ENCODE measurements at places on chromosomes 1 and 21.
A peak's percentile ranks its signal among the peaks of the same experiment; 100 is the strongest.

GRCh38 chr1:245915406-245915805 is 591.7 kb downstream of the SMYD3 start:
- no peak for DNase-seq

GRCh38 chr1:147171399-147172167 is 687 bp downstream of the PRKAB2 start:
- no peak for DNase-seq

GRCh38 chr1:188154196-188154595 is 1325.4 kb downstream of the PLA2G4A start:
- no peak for DNase-seq

DNA sequence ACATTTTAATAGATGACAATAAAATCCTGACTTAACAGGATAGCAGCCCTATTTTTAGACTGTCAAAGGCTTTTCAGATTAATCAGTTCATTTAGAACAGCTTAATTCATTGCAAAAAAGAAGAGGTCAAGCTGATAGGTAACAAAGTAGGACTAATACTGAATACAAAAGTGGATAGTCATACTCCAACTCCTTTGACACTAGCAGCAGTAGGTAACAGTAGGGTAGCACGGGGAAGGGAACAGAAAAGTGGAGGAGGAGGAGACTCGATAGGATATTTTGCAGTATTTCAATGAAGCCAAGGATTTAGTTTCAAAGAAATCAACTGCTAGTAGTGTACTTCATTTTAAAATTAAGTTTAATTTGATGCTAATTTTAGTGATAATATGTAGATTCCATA is 51.1 kb downstream of the USP1 start:
- no peak for DNase-seq

GRCh38 chr1:53559854-53560580 is 100.8 kb downstream of the DMRTB1 start:
- DNase-seq, result no peak

- no peak for DNase-seq
These were observed 587.7 kb upstream of the ADGRL4 start for GRCh38 chr1:79594121-79594698.

DNA sequence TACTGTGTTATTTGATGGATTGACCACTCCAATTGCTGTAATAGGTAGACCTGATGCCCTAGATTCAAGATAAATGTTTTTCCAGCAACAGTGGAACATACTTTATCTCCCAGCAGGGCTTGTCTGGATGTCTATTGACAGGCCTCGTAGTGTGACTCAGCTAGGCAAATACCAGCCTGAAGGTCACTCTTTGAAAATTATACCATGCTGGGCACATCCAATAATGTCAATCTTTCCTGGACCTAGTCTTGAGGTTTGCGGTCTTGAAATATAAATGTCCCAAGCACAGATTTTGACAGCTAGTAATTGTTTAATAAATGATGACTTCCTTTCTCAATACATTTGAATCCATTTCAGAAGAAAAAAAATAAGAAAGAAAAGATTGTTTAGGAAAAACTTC is 1138.0 kb upstream of the TMPRSS15 start:
- no peak for DNase-seq

DNA sequence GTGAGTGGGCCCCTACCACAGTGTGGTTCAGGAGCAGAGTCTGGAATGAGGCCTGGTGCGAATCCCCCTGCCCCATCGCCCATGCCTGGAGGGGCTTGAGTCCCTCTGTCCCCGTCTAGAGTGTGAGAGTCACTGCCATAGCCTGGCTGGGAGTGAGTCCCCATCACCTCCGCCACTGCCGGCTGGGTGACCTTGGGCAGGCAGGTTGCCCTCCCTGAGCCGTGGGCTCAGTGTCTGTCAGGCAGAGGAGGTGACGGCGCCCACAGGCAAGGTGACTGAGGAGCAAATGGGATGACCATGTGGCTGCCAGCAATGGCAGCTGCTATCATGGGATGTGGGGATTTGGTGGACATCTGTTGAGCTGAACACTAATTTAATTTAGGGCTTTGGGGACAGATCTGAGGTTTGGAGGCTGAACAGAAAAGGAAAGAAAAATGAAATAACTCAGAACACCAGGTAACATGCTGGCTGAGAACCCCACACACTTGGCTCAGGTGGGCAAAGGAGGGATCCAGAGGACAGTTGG is 38.1 kb upstream of the GPR153 start:
- DNase-seq, result no peak

GRCh38 chr1:204888294-204888693 is 17.6 kb downstream of the NFASC start:
- DNase-seq, result no peak

DNA sequence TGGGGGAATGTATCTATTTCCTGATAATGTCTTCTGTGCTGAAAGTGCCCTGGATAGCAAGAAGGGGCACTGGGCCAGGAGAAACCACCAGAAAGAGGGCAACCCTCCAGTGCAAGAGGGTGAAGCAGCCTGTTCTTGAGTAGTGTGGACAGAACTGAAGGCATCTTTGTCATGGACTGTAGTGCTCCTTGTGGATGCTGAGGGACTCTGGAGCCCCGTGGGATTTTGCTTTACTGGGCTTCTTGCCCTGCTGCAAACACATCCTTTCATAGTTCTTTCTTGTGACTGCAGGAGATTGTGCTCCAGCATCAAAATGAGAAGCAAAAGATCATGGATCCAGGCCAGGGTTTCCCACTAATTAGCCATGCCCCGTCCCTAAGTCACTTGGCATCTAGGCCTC is 300.6 kb downstream of the ZNF326 start:
- no peak for DNase-seq

GRCh38 chr1:115299266-115299665 is 38.8 kb downstream of the NGF start:
- DNase-seq, result no peak

DNA sequence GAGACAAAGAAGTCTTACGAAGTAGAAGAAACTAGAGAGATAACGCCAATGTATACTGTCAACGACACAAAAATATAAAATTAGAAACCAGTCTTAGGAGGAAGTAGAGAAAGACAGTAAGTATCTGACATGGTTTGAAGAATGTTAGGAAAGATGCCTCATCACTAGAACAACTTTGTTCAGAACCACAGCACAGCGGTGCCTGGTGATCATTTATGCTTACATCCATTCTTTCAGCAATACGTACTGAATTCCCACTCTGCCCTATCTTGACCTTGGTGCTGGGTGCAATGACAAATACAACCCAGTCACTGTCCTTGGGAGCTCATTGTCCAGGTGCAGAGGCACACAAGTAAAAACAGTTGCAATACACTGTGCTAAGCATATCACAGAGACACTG is 104.4 kb downstream of the TM2D1 start:
- no peak for DNase-seq

- DNase-seq, result no peak
These were observed 658.7 kb upstream of the CHRM3 start for GRCh38 chr1:238727670-238728069.

GRCh38 chr1:81819613-81820012 is 18.9 kb downstream of the ADGRL2 start:
- DNase-seq, result no peak

DNA sequence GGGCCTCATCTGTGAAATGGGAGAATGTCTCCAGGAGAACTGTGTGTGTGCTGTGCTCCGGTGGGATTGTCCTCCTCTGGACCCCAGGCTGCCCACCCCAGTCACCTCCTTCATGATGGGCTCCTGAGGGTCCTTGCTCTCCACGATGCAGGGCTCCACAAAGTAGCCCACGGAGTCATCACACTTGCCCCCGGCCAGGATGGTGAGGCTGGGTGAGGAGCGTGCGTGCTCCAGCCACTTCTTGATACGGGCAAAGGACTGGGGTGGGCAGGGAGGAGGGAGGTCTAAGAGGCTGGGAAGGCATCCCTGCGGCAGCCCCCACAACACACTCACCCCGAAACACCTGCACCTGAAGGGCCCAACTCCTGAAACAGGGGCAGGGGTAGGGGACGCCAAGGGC is 16.8 kb upstream of the TAS1R2 start:
- no peak for DNase-seq

- DNase-seq, result no peak
These were observed 89.6 kb downstream of the RERE start for GRCh38 chr1:8727809-8728213.

DNA sequence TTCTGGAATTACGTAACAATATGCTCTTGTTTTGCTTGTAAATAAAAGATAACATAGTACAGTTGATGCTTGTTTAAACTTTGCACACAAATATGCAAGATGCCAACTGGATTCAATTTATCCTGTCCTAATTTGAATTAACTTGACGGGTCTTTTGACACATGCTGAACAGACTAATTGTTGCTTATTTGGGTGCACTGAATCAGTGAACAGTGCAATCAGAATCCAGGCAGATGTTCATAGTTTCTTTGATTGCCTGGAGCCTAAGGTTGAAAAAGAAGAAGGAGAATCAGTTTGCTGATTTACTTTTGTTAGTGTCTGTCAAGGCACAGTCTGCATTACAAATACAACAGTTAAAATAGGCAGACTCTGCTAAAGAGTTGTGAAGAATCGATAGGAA is 307.9 kb downstream of the COL11A1 start:
- no peak for DNase-seq

DNA sequence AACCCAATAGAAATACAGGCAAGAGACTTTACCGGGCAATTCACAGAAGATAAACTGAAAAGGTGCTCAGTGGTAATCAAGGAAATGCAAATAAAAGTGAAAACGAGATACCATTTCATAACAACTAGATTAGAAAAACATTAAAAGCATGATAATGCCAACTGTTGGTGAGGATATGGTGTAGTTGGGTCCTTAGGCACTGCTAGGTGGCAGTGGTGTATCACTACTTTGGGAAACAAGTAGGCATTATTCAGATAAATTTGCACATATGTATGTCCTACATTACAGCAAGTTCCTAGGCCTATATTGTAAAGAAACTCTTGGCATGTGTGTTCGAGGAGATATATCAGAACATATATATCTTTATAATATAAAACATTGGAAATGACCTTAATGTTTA is 31.0 kb downstream of the AZIN2 start:
- DNase-seq, result no peak

- DNase-seq, result no peak
These were observed 35.8 kb upstream of the IFNGR2 start for GRCh38 chr21:33367309-33367973.

DNA sequence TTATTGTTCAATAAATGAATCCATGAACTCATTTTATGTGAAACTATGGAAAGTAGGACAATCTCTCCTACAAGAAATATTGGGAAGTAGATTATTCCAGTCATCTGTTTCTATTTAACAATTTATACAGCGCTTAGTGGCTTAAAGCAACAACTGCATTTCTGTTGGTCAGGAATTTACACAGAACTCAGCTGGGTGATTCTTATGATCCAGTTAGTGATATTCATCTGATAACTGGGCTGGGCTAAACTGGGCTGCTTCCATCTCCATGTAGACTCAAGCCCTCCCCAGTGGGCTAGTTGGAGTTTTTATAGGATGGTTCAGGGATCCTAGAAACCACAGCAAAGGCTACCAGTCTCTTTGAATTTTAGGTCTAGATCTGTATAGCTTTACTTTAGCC is 497.9 kb upstream of the NEGR1 start:
- no peak for DNase-seq

DNA sequence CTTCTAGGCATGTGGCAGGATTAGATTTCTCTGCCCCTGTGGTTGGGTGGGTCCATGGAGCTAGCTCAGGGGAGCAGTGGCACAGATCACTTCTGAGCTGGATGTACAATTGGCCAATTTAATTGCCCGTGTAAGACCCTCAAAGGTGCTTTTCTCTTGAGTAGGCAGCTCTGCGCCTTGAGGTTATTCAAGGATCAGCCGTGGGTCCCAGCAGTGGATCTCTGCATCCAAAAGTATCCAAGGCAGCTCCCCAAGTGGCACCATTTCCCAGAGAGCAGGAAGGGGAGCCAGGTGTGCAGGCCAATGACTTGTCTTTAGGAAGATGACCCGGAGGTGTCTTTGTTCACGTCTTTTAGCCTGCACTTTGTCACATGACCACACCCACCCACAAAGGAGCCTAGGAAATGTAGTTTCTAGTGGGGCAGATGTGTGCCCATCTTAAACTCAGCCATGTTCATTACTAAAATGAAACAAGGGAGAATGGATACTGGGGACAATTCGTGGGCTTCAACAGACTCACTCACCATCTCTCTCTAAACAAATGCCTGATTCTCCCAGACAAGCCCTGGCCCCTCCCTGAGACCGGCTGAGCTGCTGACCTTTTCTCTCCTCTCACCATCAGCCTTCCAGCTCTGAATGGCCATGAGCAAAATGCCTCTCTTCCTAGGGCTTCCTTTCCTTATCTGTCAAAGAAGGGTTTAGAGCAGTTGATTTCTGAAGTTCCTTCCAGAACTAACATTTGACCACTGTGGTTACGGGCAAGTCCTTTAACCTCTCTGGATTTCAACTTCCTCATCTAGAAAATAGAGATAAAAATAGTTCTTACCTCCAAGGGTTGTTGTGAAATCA is 41.4 kb upstream of the TENT5C start:
- no peak for DNase-seq

DNA sequence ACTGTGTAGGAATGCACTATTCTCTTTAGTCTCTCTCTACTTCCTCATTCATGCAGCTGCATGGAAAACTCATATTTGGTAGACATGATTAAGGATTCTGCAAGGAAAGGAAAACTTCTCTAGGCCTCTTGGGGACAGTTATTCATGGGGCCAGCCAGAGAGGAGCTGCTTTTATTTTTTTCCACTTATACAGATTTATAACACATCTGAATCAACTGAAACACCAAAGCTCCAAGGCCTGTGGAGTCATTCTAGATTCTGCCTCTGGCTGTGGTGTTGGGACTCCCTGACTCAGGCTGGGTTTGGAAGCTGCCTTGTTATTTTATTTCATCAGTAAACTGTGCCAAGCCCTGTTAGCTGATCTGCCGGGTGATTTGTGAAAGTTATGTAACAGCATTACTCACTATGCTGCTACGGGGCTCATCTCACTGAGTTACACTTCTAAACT is 83.9 kb upstream of the EDEM3 start:
- no peak for DNase-seq

- DNase-seq, result no peak
These were observed 18.7 kb upstream of the KNCN start for GRCh38 chr1:46569884-46570725.

DNA sequence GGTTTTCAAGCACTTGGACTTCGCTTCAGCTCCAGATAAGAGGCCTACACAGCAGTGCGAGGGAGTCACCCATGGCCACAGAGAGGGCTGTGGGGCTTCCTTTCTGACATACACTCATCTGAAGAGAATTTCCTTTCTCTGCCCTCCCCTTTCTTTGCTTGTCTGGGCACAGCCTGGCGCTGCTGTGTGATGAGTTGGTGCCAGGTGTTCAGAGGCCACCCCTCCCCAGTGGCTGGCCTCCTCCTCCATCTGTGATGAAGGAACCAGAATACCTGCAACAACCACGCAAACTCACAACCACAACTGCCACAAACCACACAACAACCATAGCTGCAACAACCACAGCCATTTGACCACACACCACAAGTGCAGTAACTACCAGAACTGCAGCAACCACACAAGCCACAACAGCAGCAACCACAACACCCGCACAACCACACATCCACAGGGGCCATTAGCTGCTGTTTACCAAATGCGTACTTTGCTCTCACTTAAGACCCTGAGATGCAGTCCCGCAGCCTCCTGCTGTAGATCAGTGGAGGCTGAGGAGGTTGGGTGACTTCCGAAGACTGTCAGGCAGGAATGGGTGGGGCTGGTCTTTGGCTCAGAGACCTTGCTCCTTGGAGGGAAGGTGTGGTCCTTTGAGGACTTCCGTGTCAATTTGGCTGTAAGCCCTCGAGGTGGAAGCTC is 71.1 kb downstream of the IER5 start:
- peak; percentile 65 for DNase-seq

- no peak for DNase-seq
These were observed 4.5 kb upstream of the NFASC start for GRCh38 chr1:204866051-204866596.

- no peak for DNase-seq
These were observed 167.1 kb downstream of the ZBTB18 start for GRCh38 chr1:244218220-244218619.

- no peak for DNase-seq
These were observed 550.5 kb downstream of the PLPP3 start for GRCh38 chr1:56028911-56029310.

All from CD4-positive, alpha-beta T cell treated with Interleukin-15 for 1 hour (primary cell).